ENCODE measurements at places on chromosomes 7 and 10.

GRCh38 chr7:117476557-117477215, 3.1 kb upstream of the CFTR start:
- H3K36me3 ChIP-seq = no peaks in the 10 kb centered on the region
- no peak overlapping the region for H3K4me3 ChIP-seq
- no peak overlapping the region for H3K27ac ChIP-seq
- H3K27me3 ChIP-seq = no peaks in the 10 kb centered on the region

GRCh38 chr7:128673571-128673970, 1.5 kb downstream of the GARIN1A start:
- no peak for DNase-seq
- no peak overlapping the region for H3K4me3 ChIP-seq
- no peaks in the 10 kb centered on the region for H3K36me3 ChIP-seq
- no peaks in the 10 kb centered on the region for H3K27me3 ChIP-seq

DNA sequence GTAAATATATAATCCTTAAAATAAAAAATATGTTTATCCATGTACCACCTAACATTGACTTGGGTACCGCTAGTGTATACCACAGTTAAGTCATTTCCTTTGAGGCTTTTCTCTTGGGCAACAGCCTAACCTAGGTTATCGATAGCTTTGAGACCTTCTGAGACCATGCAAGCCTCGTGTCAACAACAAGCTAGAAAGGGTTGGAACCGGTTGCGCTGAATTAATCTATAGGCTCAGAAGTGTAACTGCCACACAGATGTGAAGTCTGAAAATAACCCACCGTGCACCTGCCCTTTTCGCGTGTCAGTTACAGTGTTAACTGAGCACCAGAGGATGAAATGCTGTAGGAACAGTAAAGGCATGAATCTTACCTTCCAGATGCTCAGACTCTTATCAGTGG, 59.8 kb downstream of the ARID5B start:
- no peaks in the 10 kb centered on the region for H3K27me3 ChIP-seq
- peak; percentile 5 for DNase-seq
- H3K4me3 ChIP-seq = no peak overlapping the region
- no peak overlapping the region for H3K27ac ChIP-seq
- no peaks in the 10 kb centered on the region for H3K36me3 ChIP-seq
- H3K4me1 ChIP-seq = peaks cover 3% of the 10 kb centered on the region

- peaks cover 42% of the 10 kb centered on the region for H3K36me3 ChIP-seq
- H3K4me1 ChIP-seq = peaks cover 8% of the 10 kb centered on the region
- H3K27ac ChIP-seq = no peak overlapping the region
- no peak for DNase-seq
Measured at GRCh38 chr7:26213807-26214515, 12.4 kb downstream of the CBX3 start.

DNA sequence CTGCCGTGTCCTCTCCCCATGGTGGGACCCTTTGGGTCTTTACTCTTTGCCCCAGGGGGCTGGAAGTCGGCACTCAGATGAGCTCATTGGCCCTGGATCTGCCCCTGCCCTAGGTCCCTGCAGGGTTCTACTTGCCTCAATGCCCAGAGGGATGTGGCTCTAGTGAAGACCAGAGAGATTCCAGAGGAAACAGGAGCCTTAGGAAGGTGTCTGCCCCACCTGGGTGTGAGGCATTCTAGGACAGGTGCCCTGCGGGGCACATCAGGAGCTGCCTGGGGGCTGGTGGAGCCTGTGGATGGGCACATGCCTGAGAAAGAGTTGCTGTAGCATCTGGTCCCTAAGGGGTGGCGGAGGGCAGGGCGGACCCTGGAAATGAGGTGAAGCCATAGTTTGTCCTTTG, 128.6 kb downstream of the ADCY1 start:
- H3K36me3 ChIP-seq = no peaks in the 10 kb centered on the region
- H3K4me1 ChIP-seq = no peaks in the 10 kb centered on the region
- H3K27me3 ChIP-seq = peaks cover 19% of the 10 kb centered on the region
- DNase-seq = no peak
- H3K4me3 ChIP-seq = no peak overlapping the region

- no peaks in the 10 kb centered on the region for H3K4me1 ChIP-seq
- no peak for DNase-seq
- H3K36me3 ChIP-seq = no peaks in the 10 kb centered on the region
Measured at GRCh38 chr10:123306290-123306689, 152.1 kb downstream of the BUB3 start.

DNA sequence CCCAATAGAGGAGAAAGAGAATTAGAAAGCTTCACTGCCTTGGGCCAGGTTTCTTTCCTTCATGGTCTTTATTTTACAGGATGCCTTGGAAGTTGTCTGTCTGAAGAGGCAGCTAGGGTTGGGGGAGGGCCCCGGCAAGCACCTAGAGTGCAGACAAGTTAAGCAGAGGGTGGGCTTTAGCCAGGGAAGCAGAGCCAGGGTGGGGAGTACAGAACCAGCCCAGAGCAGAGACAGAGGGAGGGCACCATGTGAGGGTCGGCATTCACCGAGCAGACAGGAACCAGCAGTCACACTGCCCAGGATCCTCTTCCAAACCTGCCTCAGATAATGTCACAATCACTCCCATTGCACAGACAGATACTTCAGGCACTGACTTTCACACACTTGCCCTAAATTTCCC, 75.9 kb downstream of the ADARB2 start:
- no peaks in the 10 kb centered on the region for H3K27me3 ChIP-seq
- no peak for DNase-seq
- H3K4me1 ChIP-seq = peaks cover 37% of the 10 kb centered on the region

- H3K4me3 ChIP-seq = no peak overlapping the region
- no peaks in the 10 kb centered on the region for H3K27me3 ChIP-seq
- DNase-seq = no peak
- no peaks in the 10 kb centered on the region for H3K36me3 ChIP-seq
- no peak overlapping the region for H3K27ac ChIP-seq
Measured at GRCh38 chr10:111116762-111117445, 40.1 kb downstream of the ADRA2A start.

- H3K4me3 ChIP-seq = no peak overlapping the region
- H3K27ac ChIP-seq = no peak overlapping the region
- H3K4me1 ChIP-seq = no peaks in the 10 kb centered on the region
- H3K27me3 ChIP-seq = no peaks in the 10 kb centered on the region
- H3K36me3 ChIP-seq = peaks cover 89% of the 10 kb centered on the region
Measured at GRCh38 chr7:66950311-66950710, 29.3 kb downstream of the TMEM248 start.

DNA sequence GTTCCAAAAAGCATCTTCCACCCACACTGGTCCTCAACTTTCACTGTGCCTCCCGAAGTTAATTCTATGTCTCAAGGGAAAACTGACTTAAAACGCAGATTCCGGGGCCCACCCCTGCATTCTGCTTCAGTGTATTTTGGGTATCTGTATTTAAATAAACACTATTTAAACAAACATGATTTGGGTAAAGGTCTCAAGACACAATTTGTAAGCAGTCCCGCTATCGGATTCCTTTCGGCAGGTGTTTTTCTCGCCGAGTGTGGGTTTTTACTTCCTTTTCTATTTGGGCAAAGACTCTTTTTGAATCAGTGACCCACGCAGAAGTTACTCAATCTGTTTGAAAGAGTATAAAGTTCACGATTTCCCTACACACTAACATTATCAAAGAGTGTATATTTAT, 1.2 kb downstream of the PDIA4 start:
- peaks cover 36% of the 10 kb centered on the region for H3K4me1 ChIP-seq
- H3K27me3 ChIP-seq = no peaks in the 10 kb centered on the region
- peak overlapping the region; percentile 76 for H3K4me3 ChIP-seq
- peak overlapping the region; percentile 80 for H3K27ac ChIP-seq
- peaks cover 22% of the 10 kb centered on the region for H3K36me3 ChIP-seq
- no peak for DNase-seq

GRCh38 chr10:111295788-111296187, 219.0 kb downstream of the ADRA2A start:
- H3K27me3 ChIP-seq = no peaks in the 10 kb centered on the region
- no peaks in the 10 kb centered on the region for H3K4me1 ChIP-seq
- no peak for DNase-seq

DNA sequence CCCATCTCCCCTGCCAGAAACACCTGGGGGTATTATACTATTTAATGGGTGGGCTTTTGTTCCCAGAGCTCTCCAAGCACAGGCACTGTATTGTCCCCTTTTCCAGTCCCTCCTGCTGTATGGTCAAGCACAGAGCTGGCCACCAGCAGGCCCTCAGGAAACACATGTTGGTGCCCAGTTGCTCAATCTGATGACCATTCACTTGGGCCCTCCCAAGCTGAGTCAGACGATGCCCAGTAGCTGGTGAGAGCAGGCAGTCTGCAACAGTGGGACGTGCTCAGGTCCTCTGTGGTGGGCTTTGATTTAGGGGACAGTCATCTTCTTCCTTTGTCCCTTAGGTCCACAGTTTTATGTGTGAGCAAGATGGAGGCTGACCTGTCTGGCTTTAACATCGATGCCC, 11.8 kb downstream of the SFXN2 start:
- H3K4me3 ChIP-seq = no peak overlapping the region
- no peaks in the 10 kb centered on the region for H3K4me1 ChIP-seq
- no peak for DNase-seq
- H3K36me3 ChIP-seq = peaks cover 50% of the 10 kb centered on the region
- no peak overlapping the region for H3K27ac ChIP-seq

DNA sequence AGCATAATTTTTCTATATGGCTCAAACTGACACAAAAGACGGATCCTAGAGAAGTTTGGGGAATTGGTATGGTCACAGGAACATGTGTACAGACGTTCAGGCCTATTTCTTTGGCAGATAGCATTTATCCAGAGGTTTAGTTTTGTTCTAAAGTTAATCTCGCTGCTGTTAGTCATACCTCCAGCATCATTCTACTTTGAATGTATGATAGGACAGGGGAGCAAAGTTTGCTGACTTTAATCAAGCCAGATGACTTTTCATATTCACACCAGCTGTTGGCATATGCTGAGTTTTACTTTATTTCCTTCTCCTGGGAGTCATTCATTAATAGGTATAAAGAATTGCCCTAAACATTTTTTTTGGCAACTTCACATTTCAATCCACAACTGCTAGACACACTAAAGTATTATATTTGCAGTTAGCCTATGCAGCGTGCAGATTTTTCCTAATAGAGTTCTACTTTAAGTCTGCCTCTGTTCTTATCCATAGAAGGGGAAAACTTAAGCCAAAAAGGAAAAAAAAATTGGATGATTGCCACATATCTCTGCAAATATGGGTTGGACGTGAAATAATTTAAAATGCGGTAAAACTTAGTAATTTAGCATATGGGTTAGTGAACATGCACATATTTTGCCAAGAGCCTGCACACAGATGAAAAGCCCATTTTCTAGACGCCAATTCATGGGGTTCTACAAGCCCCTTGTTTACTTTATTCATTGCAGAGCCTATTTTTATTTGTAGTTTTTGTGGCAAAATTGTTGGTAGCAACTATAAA, 213.1 kb downstream of the C7orf25 start:
- H3K4me1 ChIP-seq = no peaks in the 10 kb centered on the region
- no peaks in the 10 kb centered on the region for H3K27me3 ChIP-seq
- no peak for DNase-seq

GRCh38 chr10:109027534-109028185, 895.7 kb downstream of the XPNPEP1 start:
- no peaks in the 10 kb centered on the region for H3K4me1 ChIP-seq
- no peak overlapping the region for H3K27ac ChIP-seq
- no peak for DNase-seq
- no peak overlapping the region for H3K4me3 ChIP-seq
- H3K27me3 ChIP-seq = no peaks in the 10 kb centered on the region

- H3K36me3 ChIP-seq = peaks cover 3% of the 10 kb centered on the region
- H3K27me3 ChIP-seq = no peaks in the 10 kb centered on the region
- no peak overlapping the region for H3K4me3 ChIP-seq
Measured at GRCh38 chr7:32592701-32593100, 97.4 kb downstream of the AVL9 start.

DNA sequence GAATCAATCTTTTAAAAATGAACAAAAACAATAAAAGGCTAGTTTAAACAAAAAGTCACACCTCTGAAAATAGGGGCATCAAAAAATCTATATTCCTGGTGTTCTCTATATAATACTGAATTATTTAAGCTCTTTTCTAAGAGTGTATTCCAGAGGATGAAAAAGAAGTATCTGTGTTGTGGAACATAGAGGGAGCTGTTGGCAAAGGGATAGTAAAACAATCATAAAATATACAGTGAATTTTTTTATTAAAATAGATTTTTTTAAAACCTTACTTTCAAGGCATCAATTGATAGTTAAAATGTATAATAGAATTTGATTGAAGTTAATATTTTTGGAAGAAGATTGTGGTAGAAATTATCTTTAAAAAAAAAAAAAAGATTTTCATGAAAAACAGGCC, 1409.1 kb upstream of the CELF2 start:
- DNase-seq = no peak
- no peak overlapping the region for H3K27ac ChIP-seq
- no peaks in the 10 kb centered on the region for H3K4me1 ChIP-seq
- H3K4me3 ChIP-seq = no peak overlapping the region
- peaks cover 2% of the 10 kb centered on the region for H3K27me3 ChIP-seq

- H3K27ac ChIP-seq = no peak overlapping the region
- peaks cover 25% of the 10 kb centered on the region for H3K4me1 ChIP-seq
- peaks cover 58% of the 10 kb centered on the region for H3K36me3 ChIP-seq
- H3K27me3 ChIP-seq = no peaks in the 10 kb centered on the region
Measured at GRCh38 chr7:87159538-87159937, 7.3 kb downstream of the DMTF1 start.

GRCh38 chr7:22990588-22990949, 23.4 kb downstream of the HYCC1 start:
- DNase-seq = no peak
- no peak overlapping the region for H3K27ac ChIP-seq
- no peaks in the 10 kb centered on the region for H3K36me3 ChIP-seq
- H3K4me1 ChIP-seq = no peaks in the 10 kb centered on the region

GRCh38 chr10:7666253-7667023, at the start of gene ITIH5:
ITIH5 (minus strand) TSS chr10:7666966; CDS start chr10:7666892, 74 bp downstream.
- H3K4me3 ChIP-seq = no peak within 1 kb of the TSS
- H3K27ac ChIP-seq = no peak within 1 kb of the TSS
- H3K4me1 ChIP-seq = no peaks in the 10 kb centered on the region
- DNase-seq = no peak
- no peaks in the 10 kb centered on the region for H3K36me3 ChIP-seq

Measured in DND-41 (cell line).